ENCODE measurements at places on chromosomes 6 and 20. TPM values are rescaled to one million over a fixed set of nuclear protein-coding genes. Genes with fewer than 3 reads are reported as not detected.

- H3K27me3 ChIP-seq, result no peaks in the 10 kb centered on the region
- peaks cover 15% of the 10 kb centered on the region for H3K4me1 ChIP-seq
- H3K27ac ChIP-seq, result peak overlapping the region; percentile 47
- peak overlapping the region; percentile 79 for H3K4me3 ChIP-seq
- DNase-seq, result no peak
Measured at GRCh38 chr6:166382500-166382932, 224 bp downstream of the MPC1 start.

GRCh38 chr6:10521104-10521808, at the start of gene GCNT2:
TSS of gene GCNT2 (plus strand) at chr6:10521351. CDS start at chr6:10528912, 7,561 bp downstream.
- DNase-seq, result peak; percentile 52
- H3K4me3 ChIP-seq, result peak within 1 kb of the TSS; percentile 73
- no peaks in the 10 kb centered on the region for H3K27me3 ChIP-seq
- H3K27ac ChIP-seq, result peak within 1 kb of the TSS; percentile 99

GRCh38 chr6:93550551-93551276, 131.4 kb upstream of the EPHA7 start:
- no peak for DNase-seq
- no peak overlapping the region for H3K27ac ChIP-seq
- H3K4me1 ChIP-seq, result no peaks in the 10 kb centered on the region
- no peak overlapping the region for H3K4me3 ChIP-seq
- peaks cover 3% of the 10 kb centered on the region for H3K27me3 ChIP-seq

GRCh38 chr20:37781626-37782025, 87.8 kb downstream of the CTNNBL1 start:
- H3K27me3 ChIP-seq, result no peaks in the 10 kb centered on the region
- H3K4me1 ChIP-seq, result no peaks in the 10 kb centered on the region
- H3K36me3 ChIP-seq, result peaks cover 27% of the 10 kb centered on the region
- no peak for DNase-seq
- H3K27ac ChIP-seq, result no peak overlapping the region

DNA sequence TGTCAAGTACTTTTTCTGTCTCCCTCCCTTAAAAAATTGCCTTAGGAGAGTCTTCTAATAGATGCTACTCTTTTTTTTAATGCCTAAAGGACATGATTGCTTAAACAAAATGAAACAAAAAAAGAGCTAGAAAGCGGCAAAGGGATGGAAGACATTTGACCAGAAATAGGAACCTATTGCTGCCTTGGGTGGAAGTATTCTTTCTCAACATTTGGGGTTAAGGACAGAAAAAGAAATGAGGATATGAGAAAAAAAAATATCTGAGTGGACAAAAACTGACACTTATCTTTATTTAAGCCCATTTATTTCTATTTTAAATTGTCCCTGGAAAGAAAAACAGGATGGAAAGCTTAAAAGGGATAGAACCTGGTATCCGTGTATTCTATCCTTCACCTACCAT, 664.9 kb upstream of the CITED2 start:
- H3K36me3 ChIP-seq, result no peaks in the 10 kb centered on the region
- no peak for DNase-seq
- no peak overlapping the region for H3K27ac ChIP-seq
- peaks cover 26% of the 10 kb centered on the region for H3K4me1 ChIP-seq

GRCh38 chr6:153702671-153703070, 336.4 kb upstream of the OPRM1 start:
- peaks cover 1% of the 10 kb centered on the region for H3K36me3 ChIP-seq
- peaks cover 18% of the 10 kb centered on the region for H3K4me1 ChIP-seq
- no peak overlapping the region for H3K27ac ChIP-seq
- no peak overlapping the region for H3K4me3 ChIP-seq
- DNase-seq, result no peak

- no peak overlapping the region for H3K27ac ChIP-seq
- no peaks in the 10 kb centered on the region for H3K27me3 ChIP-seq
- no peak overlapping the region for H3K4me3 ChIP-seq
- no peak for DNase-seq
- peaks cover 10% of the 10 kb centered on the region for H3K4me1 ChIP-seq
- H3K36me3 ChIP-seq, result peaks cover 8% of the 10 kb centered on the region
Measured at GRCh38 chr6:111750153-111750552, 123.1 kb downstream of the FYN start.

The NOX3 gene
- total RNA-seq, result not detected

DNA sequence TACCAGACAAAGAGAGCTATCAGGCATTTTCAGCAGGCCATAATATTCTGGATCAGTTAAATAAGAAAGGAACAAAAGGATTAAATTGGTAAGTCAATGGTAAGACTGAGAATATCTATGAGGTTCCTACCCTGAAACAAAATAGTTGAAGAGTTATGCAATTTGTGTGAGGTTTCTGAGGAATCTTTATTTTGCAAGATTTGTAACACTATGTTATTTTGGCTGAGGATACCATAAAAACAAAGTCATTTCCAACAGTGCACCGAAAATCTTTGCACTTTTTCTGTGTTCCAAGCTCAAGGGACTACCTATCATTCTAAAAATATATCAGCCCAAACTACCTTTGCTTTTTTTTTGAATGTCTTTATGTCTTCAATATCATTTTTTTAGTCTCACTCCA, 383.3 kb upstream of the CITED2 start:
- peaks cover 69% of the 10 kb centered on the region for H3K4me1 ChIP-seq
- no peak overlapping the region for H3K4me3 ChIP-seq
- no peaks in the 10 kb centered on the region for H3K27me3 ChIP-seq
- no peaks in the 10 kb centered on the region for H3K36me3 ChIP-seq
